ENCODE measurements at places on chromosomes 7 and 10. TPM values are rescaled to one million over a fixed set of nuclear protein-coding genes. Genes with fewer than 3 reads are reported as not detected.

- no peak for DNase-seq
These were observed 1106.2 kb downstream of the NRG3 start for GRCh38 chr10:82981137-82981723.

GRCh38 chr7:24035366-24036032 lies 248.5 kb upstream of the NPY start:
- DNase-seq: no peak

The TRIL gene
- total RNA-seq: 2.3 TPM

- DNase-seq: no peak
These were observed 276.9 kb upstream of the LRRN3 start for GRCh38 chr7:110813986-110814385.

The FZD1 gene
- 8.6 TPM for total RNA-seq

The EPO gene
- not detected for total RNA-seq

The CREB5 gene
- total RNA-seq: 4.7 TPM

The CARD11 gene
- total RNA-seq: 0.22 TPM

- no peak for DNase-seq
These were observed 66.9 kb downstream of the MTPAP start for GRCh38 chr10:30282221-30282620.

The BEND7 gene
- 18.5 TPM for total RNA-seq

DNA sequence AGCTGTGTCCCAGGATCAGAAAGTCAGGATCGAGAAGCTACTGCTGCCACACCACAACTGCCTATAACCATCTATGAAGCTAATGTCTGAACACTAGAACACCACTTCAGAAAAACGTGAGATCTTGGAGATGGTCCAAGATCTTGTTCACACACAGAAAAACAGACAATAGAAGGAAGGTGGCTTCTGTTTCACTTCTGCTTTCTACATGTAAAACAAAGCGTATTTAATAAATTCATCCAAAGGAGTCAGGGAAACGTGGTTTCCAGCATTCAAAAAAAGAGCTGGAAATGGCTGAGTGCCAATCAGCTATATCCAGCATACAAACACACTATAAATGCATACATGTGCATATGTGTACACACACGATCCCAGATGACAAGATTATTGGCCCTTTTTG lies 70.2 kb upstream of the CCDC71L start:
- no peak for DNase-seq

The ANKRD61 gene
- not detected for total RNA-seq

DNA sequence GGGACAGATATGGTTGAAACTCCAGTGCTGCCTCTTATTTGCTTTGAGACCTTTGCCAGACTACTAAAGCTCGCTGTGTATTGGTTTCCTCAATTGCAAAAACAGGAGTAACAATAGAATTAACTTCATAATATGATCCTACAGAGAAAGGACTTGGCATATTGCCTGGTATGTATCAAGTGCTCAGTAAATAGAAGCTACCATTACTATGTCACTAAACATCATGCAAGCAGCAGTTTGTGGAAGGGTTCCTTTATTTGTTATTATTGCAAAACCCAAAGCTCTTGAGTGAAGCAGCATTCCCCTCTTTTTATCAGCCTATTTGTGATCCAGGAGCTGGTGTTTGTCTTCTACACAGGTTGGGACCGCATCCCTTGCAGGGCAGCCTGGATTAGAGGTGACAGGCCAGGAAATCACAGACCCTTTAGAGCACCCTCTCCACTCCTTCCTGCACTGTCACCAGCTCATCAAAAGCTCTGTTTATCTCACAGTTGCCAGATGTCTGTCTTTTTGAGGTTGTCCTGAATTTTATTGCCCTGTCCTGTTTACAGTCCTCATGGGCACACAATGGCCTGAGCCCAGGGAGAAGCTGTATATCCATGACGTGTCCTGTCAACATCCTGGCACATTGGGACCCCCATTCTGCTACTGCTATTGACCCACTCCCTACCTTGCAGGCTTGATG lies 121.5 kb downstream of the SNX10 start:
- no peak for DNase-seq
